Foreskin melanocyte (primary cell): ENCODE measurements at places on chromosomes 7 and 10.

GRCh38 chr7:19869979-19870378 is 96.6 kb upstream of the TMEM196 start:
- DNase-seq, result no peak

GRCh38 chr7:158407581-158408317 is 179.9 kb downstream of the PTPRN2 start:
- DNase-seq, result no peak

- no peak for DNase-seq
Observed at GRCh38 chr10:55509168-55509567, 708.1 kb upstream of the PCDH15 start.

- DNase-seq, result no peak
Observed at GRCh38 chr10:57222129-57222528, 861.1 kb upstream of the ZWINT start.

- no peak for DNase-seq
Observed at GRCh38 chr10:22704471-22704911, 9.9 kb downstream of the PIP4K2A start.

- DNase-seq, result no peak
Observed at GRCh38 chr7:231858-232246, 39.5 kb downstream of the FAM20C start.

- DNase-seq, result no peak
Observed at GRCh38 chr7:41816111-41816510, 113.2 kb upstream of the INHBA start.

DNA sequence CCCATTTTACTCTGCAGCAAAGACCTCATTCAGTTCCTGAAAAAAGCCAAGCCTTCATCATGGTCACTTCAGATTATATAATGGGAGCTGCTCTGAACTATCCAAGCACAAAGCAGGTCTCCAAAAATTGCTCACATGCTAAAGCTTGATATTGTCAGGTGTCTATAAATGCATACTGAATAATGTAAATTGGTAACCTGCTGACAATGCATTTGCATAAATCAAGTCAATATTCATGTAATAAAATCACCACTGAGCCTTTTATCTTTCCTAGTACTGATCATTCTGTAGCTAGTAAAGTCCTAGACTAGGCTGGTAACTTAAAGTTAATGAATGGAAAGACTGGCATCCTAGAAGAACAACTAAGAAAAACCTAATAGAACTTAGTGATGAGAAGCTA is 188.3 kb downstream of the IMMP2L start:
- DNase-seq, result no peak

GRCh38 chr10:33087922-33088321 is 129.9 kb upstream of the ITGB1 start:
- DNase-seq, result no peak
